ENCODE measurements at places on chromosomes 2 and 18.

DNA sequence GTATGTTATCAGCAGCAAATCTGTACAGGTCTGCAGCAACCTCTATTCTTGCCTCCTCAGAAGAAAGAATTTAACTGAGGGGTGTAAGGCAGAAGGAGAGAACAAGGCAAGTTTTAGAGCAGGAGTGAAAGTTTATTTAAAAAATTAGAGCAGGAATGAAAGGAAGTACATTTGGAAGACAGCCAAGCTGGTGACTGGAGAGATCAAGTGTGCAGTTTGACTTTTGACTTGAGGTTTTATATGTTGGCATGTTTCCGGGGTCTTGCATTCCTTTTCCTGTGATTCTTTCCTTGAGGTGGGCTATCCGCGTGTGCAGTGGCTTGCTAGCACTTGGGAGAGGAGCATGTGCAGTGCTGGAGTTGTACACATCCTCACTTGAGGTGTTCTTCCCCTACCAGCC, 16.5 kb upstream of the CERS6 start:
- DNase-seq, result no peak

GRCh38 chr2:9844576-9844975, 1.3 kb downstream of the TAF1B start:
- no peak for DNase-seq

DNA sequence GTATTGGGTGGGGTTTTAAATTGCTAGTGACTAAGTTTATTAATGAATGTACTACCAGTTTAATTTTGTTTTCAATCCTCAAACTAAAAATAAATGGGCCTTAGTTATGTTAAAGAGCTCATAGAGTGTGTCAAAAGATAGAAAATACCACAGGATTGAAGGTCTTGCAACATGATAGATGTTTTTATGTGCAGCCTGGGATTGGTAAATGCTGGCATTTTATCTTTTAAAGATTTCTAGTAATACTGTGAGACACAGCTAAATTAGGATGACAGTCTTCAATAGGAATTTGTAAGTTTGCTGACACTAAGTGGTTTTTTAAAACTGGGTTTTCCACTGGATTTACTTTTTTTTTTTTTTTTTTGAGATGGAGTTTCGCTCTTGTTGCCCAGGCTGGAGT, 122.3 kb downstream of the HAUS1 start:
- no peak for DNase-seq

DNA sequence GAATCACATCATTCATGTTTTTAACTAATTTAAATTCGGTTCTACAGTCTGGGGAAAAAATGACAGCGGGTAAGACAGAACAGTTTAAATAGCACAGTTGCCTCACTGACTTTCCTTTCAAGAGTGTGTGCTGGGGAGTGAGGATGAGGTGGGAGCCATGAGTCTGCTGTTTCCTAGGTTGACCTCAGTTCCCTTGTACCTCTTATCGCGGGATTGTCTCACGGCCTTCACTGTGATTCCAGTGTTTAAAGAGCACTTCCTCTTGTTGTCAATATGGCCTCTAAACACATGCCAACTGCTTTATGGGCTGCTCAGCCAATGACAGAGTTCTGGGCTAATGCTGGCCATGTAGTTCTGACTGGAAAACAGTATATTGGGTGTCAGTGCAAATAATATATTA, 41.6 kb upstream of the ALMS1 start:
- no peak for DNase-seq

- no peak for DNase-seq
These were observed 83.3 kb upstream of the KCNE4 start for GRCh38 chr2:222968550-222969155.

GRCh38 chr2:240624950-240625621, at the start of gene GPR35:
TSS of gene GPR35 (plus strand) at chr2:240625480. CDS start at chr2:240629953, 4,473 bp downstream.
- peak; percentile 73 for DNase-seq

- no peak for DNase-seq
These were observed 12.1 kb upstream of the ITGA6 start for GRCh38 chr2:172415157-172415864.

GRCh38 chr18:37327063-37327577, 238.5 kb downstream of the CELF4 start:
- DNase-seq, result no peak

- no peak for DNase-seq
These were observed 499.8 kb downstream of the PID1 start for GRCh38 chr2:228771315-228771714.

- no peak for DNase-seq
These were observed 23.3 kb downstream of the LRRC30 start for GRCh38 chr18:7254163-7254562.

DNA sequence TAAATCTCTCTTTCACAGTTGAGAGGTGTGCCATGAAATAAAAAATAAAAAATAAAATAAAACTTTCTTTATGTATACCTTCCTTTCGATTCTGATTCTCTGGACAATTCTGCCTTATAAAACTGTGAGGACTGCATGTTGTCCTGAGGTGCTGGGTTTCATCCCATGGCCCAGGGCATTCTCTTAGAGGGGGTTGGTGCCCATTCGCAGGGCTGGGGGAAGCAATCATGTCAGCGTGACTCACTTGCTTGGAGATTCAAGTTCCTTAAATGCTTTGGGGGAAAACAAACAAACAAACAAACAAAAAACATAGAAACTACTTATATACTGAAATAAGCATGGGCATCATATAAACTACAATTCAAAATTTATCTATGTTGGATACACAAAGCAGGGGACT, 122.0 kb upstream of the ST6GAL2 start:
- no peak for DNase-seq

GRCh38 chr2:75476761-75477160, 84.0 kb downstream of the EVA1A start:
- DNase-seq, result no peak

DNA sequence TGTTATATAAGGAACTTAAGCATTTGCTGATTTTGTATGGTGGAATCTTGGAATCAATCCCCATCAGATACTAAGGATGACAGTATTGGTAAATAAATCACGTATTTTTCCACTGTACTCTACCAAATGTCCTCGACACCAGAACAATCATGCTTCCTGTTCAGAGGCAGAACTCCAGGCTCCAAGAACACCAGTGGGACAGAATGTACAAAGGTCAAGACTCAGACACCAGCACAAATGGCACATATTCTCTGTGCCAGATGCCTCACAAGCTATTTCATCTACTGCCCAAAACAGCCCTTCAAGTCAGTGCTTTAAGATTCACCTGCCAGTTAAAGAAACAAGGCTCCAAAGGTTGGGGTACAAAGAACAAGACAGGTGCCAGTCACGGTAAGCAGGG, 420.5 kb downstream of the STK39 start:
- no peak for DNase-seq

DNA sequence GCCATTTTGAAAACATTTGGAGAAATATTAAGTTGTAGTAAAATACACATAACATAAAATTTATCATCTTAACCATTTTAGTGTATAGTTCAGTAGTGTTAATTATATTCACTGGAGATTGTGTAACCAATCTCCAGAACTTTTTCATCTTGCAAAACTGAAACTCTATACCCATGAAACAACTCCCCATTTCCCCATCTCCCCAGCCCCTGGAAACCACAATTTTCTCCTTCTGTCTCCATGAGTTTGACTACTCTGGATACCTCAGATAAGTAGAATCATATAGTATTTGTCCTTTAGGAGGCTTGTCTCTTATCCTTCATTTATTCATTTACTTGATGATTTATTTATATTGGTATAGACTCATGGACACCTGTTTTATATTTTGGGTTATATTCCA, 392.9 kb downstream of the SETBP1 start:
- no peak for DNase-seq

GRCh38 chr2:162591403-162592083, 247.0 kb downstream of the KCNH7 start:
- DNase-seq, result no peak

GRCh38 chr2:103860016-103860415, 993.9 kb upstream of the POU3F3 start:
- no peak for DNase-seq

DNA sequence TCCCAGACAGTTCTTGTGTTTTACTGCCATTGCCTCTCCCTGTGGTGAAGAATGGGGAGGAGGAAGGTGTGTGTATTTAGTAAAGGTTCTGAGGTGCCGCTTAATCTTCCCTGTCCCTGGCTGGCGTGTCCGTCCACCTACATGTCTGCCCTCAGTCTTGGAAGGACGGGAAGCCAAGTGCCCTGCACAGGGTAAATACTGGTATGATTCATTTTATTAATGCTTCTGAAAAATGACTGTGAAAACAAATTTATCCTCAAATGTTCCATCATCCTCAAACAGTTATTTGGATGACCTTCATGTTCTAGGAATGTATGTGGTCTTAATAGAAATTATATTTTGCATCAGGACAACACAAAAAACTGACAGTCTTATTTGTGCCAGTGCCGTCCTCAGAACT, 6.6 kb downstream of the EPAS1 start:
- DNase-seq, result no peak

- peak; percentile 41 for DNase-seq
These were observed 3.8 kb downstream of the EVX2 start for GRCh38 chr2:176079831-176080539.

DNA sequence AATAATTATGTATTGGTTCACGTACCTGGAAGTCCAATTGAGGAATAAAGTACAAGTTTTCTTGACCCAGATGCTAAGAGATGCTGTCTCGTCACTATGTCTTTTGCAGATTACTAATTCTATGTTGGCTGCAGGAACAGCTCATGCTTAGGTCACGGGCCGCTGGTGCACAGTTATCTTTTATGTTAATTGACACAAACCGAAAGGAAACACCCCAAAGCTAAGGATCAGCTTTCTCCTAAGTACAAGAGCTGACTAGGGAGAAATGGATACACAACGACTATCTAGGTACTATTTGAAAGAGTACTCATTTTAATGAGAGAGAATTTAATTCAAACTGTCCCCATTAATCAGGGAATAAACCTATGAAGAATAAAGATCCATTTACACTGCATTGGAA, 217.7 kb upstream of the SLC35G4 start:
- no peak for DNase-seq

DNA sequence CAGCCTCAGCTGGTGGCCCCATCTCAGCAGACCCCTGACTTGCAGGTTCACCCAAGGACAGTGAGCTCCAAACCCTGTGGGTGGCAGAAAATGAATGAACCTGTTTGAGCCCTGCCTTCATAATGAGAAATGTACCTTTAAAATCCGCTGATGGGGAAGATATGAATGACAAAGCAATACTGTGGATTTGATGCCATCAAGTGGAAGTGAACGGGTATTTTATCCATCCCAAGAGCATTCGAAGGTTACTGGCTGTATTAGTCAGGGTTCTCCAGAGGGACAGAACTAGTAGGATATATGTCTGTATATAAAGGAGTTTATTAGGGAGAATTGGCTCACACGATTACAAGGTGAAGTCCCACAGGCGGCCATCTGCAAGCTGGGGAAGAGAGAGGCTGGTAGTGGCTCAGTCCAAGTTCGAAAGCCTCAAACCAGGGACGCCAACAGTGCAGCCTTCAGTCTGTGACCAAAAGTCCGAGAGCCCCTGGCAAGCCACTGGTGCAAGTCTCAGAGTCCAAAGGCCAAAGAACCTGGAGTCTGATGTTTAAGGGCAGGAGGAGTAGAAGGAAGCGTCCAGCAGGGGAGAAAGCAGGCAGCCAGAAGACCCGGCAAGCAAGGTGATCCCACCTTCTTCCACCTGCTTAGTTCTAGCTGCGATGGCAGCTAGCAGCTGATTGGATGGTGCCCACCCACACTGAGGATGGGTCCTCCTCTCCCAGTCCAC, 32.1 kb downstream of the TOGARAM2 start:
- no peak for DNase-seq

DNA sequence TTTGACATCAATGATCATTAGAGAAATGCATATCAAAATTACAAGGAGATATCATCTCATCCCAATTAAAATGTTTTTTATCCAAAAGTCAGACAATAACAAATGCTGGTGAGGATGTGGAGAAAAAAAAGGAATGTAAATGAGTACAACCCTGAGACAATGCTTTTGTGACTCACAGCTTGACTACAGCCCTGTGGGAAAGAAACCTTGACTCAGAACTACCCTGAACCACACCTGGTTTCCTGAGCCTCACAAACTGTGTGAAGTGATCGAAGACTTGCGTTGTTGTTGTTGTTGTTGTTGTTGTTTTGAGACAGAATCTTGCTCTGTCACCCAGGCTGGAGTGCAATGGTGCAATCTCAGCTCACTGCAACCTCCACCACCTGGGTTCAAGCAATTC, 266.6 kb upstream of the MYT1L start:
- DNase-seq, result no peak

DNA sequence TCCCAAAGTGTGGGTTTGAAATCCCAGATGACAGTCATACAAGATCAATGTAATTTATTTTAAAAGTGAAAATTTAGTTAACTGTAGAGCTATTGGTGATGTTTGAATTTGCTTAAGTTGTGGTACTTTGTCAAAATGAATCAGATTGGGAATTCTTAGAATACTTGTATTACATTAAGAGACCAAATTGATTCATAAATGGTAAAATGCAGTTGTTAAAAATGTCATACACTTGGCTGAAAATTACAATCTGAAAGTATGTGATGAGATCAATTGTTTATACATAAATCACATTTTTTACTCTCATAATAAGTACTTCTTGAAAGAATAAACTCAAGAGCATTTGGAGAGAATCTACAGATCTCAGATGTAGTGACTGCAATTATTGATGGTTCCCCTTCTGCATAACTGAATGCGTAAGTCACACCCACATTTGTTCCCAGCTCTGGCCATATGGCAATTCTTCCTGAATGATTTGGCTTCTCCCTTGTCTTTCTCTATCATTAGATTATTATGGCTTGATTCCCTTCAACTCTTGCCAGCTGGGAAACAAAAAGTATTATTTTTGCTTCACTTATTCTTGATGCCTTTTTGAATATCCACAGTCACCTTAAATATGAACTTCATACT, 558.5 kb downstream of the CPS1 start:
- DNase-seq, result no peak

DNA sequence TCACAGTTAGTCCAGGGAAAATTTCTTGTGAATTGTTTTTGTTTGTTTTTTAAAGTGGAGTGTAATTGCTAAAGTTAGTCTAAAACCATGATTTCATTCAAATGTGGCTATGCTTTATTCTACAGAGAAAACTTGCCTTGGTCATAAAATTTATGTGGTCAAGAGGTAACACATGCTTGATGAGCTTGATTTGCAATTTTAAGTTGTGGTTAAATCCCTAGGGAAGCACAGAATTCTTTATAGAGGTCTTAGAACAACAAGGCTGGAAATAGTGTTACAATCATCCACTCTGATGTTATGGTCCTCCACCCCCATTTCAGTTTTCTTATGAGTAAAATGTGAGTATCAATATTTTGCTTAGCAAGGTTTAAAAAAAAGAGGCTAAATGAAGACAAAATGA, 359.6 kb downstream of the NRXN1 start:
- DNase-seq, result no peak
